ENCODE measurements at places on chromosomes 3 and 15.

DNA sequence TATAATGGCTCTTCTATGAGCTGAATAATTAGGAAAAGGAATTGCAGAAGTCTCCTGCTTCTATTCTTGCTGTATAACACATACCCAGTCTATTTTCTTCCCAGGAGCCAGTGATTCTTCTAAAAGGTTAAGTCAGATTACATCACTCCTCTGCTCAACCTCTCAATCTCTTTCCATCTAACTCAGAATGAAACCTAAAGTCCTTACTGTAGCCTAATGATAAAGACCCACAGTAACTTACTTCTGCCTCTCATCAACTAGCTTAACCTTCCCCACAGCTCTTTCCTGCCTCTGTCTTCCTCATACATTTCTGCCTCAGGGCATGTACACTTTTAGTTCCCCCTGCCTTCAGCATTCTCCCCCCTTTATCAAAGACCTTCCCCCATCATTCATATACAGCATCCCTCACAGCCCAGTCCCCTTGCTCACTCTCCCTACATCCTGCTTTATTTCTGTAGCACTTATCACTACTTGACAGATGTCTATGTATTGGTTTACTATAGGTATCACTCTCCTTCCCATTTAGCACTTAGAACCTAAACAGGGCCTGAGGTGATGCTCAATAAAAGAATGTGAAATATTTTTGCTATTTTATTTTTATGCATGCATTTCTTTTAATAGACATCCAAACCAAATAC is 28.5 kb upstream of the CMTM6 start:
- DNase-seq = no peak

- no peak for DNase-seq
These were observed 92.7 kb upstream of the PLXND1 start for GRCh38 chr3:129699199-129699598.

- no peak for DNase-seq
These were observed 14.4 kb upstream of the CCDC39 start for GRCh38 chr3:180693656-180694055.

- no peak for DNase-seq
These were observed 156.2 kb downstream of the NLGN1 start for GRCh38 chr3:173553635-173554280.

- no peak for DNase-seq
These were observed 101.2 kb upstream of the ETV5 start for GRCh38 chr3:186209810-186210752.

DNA sequence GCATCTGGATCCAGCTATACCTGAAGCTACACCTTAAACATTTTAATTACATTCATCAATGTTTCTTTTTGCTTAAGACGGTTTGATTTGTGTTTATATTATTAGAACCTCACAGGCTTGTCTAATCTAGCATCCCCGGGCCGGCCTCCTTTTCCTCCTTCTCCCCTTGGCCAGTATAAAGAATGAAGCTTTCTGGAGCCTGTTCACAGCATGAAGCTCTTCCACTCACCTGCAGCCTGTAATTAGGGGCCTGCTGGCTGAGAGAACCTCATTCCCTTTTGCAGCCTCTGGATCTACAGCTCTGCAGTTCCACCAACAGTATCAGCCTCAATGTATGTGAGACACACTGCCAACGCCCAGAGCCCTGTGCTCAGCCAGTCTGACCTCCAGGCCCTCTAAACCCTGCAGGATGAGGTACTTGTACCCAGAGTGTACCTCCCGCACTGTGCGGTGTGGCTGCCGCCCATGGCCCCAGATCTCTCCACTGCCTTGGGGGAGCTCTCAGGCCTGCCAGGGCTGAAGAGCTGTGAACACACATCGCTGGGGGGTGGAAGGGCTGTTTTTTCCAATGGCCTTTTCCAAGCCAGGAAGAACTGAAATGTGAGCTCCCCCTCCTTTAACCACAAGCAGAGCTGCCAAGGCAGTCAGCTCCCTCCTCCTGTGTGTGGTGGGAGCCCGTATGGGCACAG is 114.7 kb upstream of the ALDH1A3 start:
- no peak for DNase-seq

- DNase-seq = no peak
These were observed 73.7 kb downstream of the FILIP1L start for GRCh38 chr3:100040451-100041225.

DNA sequence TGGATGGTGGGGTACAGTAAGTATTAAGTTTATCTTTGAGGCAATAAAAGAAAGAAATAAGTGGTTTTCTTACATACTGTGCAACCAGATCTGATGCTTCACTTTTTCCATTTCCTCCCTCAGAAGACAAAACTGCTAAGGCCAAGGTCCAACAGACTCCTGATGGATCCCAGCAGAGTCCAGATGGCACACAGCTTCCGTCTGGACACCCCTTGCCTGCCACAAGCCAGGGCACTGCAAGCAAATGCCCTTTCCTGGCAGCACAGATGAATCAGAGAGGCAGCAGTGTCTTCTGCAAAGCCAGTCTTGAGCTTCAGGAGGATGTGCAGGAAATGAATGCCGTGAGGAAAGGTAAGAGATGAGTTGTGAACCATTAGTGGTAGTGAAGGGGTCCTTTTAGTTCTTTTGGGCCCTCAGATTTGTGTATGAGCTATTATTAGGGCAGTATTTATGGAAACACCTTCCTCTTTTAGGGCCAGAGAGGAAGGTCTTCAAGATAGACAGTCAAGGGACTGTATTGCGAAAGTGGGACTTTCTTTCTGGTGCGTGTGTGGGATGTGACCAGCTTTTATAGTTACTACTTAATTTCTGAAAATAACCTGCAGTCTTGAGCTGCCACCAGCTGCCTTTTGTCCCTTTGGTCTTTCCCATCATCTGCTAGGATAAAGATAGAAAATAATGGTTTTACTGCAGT is 4.6 kb downstream of the ALAS1 start:
- DNase-seq = no peak

GRCh38 chr3:141122455-141123030 is 71.4 kb downstream of the SPSB4 start:
- DNase-seq = no peak

GRCh38 chr15:87245592-87245991 is 1010.9 kb downstream of the NTRK3 start:
- DNase-seq = no peak

GRCh38 chr3:147934451-147935180 is 525.5 kb downstream of the ZIC1 start:
- DNase-seq = no peak

- DNase-seq = peak; percentile 80
These were observed 2.0 kb downstream of the WNT5A start for GRCh38 chr3:55484801-55485791.

GRCh38 chr3:43190670-43191069 is 84.8 kb upstream of the POMGNT2 start:
- DNase-seq = no peak

DNA sequence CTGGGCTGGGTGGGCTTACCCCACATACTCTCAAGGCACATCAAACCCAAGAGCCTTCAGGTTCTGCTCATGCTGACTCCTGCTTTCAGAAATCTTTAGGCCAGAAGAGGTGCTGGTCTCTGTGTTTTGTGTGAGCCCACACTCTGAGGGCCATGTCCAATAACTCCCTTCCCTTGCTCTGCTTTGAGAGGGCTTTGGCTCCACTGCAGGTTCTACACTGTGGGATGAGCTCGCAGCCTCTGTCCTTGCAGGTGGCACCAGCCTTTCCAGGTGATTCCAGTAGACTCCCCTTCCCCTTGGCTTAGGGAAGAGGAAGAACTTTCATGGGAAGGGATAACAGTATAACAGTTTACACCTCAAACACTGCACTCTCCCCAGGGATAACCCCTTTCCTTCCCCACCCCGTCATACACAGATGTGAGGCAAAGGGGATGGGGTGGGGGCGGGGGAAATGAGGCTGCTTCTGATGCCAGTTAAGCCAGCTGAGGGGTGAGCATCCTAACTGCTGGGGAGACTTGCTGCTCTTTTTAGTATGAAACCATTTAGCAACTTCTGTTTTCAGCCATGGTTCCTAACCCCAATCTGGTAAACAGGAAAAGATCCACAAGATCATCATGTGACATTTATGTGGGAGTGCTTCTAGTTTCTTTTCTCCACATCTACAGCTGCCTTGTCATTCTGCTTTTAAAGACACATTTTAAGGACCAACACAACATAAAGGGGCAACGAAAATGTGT is 262.4 kb downstream of the SLC9A9 start:
- no peak for DNase-seq

GRCh38 chr15:88006146-88006545 is 250.4 kb downstream of the NTRK3 start:
- no peak for DNase-seq

- no peak for DNase-seq
These were observed 49.5 kb upstream of the HACD2 start for GRCh38 chr3:123634149-123635051.

DNA sequence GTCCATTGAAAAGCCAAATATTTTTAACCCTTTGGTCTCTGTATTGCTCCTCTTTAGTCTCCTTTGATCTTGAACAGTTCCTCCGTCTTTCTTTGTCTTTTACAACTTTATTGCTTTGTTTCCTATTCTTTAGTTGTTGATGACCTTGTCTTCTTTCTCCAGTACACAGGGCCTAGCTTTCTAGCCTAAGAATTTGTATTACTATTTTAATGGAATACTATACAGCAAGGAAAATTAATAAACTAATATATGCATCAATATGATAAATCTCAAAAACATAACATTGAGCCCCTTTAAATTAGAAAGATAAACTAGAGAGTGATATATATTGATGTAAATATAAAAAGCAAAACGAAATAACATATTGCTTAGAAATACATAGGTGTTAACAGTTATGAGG is 88.7 kb downstream of the NR1D2 start:
- DNase-seq = no peak
